Stimulated activated CD8-positive, alpha-beta memory T cell treated with anti-CD3 and anti-CD28 coated beads, Interleukin-4, amount 100 ng/mL, for 4 hours (primary cell): ENCODE measurements at places on chromosomes 7 and 10.

- DNase-seq = no peak
These were observed 34.5 kb upstream of the CD36 start for GRCh38 chr7:80603940-80604339.

GRCh38 chr10:23725548-23725947 lies 286.7 kb downstream of the OTUD1 start:
- DNase-seq = no peak

- DNase-seq = no peak
These were observed 714.1 kb upstream of the COBL start for GRCh38 chr7:52030722-52031121.

GRCh38 chr7:71482284-71482683 lies 350.3 kb downstream of the GALNT17 start:
- DNase-seq = no peak

- no peak for DNase-seq
These were observed 154.8 kb upstream of the COBL start for GRCh38 chr7:51471210-51471980.

- no peak for DNase-seq
These were observed 53.6 kb upstream of the DYNC1I1 start for GRCh38 chr7:95718577-95719410.

DNA sequence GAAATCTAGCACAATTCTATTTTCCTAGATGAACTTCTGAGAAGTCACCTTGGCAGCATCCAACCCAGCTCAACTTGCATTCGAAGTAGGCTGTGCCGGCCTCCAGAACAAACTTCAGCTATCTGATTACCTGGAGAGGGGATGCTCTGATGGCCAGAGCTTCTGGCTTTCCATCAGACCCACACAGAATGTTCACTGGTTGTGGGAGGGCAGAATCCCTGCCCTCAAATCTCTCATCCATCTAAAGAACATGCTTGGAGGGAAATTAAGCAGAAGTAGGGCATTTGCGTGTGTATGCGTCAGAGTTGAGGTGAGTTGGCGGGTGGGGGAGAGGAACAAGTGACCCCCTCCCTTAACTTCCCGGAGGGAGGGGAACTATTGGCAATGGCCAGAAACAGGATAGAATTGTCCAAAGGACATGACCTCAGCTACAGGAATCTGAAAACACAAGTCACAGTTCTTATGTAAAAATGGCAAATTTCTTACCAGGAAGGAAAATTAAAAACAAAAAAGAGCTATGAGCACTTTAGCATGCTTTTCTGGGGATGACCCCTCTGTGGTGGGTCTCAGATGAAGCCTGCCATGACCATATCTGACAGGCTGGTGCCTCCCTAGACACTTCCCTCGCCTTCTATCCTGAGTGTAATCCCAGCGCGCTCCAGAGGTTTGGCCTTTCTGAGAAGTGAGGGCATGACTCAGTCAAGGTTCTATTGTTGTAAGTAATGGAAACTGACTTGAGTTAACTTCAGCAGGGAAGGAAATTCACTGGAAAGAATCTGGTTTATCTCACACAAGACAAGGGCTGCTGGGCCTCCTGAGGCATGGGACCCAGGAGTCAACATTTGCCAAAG lies 278.8 kb downstream of the RPS24 start:
- no peak for DNase-seq

DNA sequence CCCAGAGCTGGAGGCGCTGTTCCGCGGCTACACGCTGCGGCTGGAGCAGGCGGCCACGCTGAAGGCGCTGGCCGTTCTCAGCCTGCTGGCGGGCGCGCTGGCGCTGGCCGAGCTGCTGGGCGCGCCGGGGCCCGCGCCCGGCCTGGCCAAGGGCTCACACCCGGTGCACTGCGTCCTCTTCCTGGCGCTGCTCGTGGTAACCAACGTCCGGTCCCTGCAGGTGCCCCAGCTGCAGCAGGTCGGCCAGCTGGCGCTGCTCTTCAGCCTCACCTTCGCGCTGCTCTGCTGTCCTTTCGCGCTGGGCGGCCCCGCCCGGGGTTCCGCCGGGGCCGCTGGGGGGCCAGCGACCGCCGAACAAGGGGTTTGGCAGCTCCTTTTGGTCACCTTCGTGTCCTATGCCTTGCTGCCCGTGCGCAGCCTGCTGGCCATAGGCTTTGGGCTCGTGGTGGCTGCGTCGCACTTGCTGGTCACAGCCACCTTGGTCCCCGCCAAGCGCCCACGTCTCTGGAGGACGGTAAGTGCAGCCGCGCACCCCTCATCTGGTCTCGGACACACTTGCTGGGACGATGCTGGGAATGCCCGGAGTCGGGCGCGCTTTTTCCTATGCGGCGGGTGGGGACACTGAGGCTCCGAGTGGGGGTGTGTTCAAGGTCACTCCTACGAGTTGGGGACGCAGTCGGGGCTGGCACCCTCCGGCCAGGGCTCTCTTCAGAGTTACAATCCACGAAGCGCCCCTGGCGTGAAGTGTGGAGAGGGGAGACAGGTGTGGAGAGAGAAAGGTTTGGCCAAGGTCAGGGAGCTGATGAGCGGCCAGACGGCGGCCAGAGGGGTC lies 717 bp downstream of the ADCY1 start:
- DNase-seq = no peak

DNA sequence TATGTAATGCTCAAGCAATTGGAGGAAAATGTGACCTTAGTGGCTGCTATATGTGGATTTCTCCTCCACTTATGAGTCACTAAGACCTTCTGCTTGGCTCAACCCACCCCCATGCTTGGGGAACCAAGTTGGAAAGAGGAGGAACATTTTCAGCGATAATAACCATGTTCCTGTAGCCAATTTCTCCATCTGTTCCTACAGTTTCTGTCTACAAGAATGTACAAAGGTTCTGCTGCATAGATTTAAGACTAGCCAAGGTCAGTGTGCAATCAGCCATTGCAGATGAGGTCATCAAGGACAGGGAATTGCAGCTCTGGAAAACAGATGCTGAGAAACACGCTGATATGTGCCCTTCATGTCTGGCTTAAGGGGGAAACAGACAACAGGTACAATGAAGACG lies 5.6 kb upstream of the NRCAM start:
- DNase-seq = no peak

DNA sequence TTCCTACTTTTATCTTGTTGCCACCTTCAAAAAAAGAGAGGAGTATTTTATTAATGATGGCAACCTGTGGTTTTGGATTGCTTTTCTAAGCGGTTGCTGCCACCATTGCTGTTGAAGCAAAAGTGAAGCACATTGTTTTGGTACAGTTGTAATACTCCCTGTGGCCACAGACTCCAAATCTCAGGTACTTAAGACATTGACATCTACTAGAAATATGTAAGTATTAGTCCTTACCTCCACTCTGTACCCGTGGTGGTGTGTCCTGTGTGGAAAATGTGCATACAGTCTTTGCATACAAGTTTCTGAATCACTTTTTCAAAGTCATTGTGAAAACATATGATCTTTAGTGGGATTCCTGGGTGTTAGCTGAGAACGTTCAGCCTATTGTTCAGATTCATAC lies 85.7 kb downstream of the ANLN start:
- DNase-seq = no peak

DNA sequence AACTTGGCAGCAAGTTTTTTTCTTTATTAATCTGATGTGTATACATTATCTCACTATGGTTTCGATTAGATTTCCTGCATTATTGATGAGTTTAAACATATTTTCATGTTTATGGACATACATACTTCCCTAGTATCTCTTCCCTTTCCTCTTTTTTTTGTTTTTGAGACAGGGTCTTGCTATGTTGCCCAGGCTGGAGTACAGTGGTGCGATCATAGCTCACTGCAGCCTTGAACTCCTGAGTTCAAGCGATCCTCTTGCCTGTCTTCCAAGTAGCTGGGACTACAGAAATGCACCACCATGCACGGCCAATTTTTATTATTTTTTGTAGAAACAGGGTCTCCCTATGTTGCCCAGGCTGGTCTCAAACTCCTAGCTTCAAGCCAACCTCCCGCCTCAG lies 18.9 kb downstream of the BAZ1B start:
- DNase-seq = no peak

GRCh38 chr10:17878896-17879295 lies 69.7 kb downstream of the MRC1 start:
- no peak for DNase-seq

GRCh38 chr10:119365773-119366599 lies 158.6 kb downstream of the GRK5 start:
- no peak for DNase-seq

DNA sequence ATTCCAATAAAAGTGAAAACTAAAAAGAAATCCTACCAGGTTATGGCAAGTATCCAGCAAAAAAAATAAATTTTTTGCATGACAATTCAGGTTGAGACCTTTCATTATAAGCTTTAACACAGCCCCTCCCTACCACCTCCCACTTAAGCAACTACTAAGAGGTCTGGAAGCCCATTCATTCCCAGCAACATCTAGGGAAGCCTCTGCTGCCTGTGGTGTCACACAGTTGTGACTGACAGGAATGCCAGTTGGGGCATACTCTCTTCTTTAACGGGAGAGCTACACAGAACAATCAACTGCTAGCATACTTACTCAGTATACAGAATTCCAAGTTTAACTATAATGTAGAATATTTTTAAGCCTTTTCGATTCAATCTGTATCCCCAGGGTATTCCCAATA lies 27.8 kb downstream of the ABI1 start:
- DNase-seq = no peak

GRCh38 chr10:96089116-96089515 lies 41.0 kb upstream of the ZNF518A start:
- DNase-seq = no peak

DNA sequence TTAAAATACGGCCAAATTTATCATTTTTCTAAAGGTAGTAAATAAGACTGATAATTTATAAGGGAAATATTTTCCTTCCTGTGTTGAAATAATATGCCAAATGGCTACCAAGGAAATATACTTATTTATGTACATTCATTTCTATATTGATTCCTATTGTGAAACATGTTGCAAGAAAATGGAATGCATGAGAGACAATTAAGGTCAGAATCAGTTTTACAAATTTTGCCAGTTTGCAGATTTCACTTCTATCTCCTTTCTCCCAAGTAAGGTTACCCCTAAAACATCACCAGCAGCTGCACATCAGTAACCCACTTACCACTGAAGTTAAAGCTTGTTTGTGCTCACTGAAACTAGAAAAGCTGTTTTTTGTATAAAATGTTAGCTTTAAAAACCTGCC lies 19.2 kb upstream of the REEP3 start:
- DNase-seq = no peak

DNA sequence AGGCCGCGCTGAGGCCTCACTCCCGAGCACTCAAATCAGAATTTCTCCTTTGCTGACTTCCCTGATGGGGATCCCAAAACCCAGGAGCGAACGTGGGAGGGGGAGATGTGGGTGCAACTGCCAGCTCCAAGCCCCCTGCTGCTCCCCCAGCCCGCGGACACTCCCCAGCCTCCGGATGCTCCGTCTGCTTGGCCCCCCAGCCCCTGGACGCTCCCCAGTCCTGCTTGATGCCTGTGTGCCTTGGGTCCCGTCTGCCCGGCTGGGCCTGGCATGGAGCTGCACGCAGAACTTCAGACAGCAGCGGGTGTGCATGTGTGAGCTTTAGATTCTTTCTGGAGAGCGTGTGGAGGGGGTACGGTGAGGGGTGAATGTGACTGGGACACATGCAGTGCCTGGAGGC lies 4.7 kb upstream of the SHH start:
- no peak for DNase-seq

GRCh38 chr7:117014099-117014656 lies 60.9 kb downstream of the ST7 start:
- no peak for DNase-seq

- no peak for DNase-seq
These were observed 356.3 kb downstream of the DNAJB6 start for GRCh38 chr7:157693071-157693520.

GRCh38 chr10:124037784-124038183 lies 55.6 kb downstream of the CHST15 start:
- no peak for DNase-seq

DNA sequence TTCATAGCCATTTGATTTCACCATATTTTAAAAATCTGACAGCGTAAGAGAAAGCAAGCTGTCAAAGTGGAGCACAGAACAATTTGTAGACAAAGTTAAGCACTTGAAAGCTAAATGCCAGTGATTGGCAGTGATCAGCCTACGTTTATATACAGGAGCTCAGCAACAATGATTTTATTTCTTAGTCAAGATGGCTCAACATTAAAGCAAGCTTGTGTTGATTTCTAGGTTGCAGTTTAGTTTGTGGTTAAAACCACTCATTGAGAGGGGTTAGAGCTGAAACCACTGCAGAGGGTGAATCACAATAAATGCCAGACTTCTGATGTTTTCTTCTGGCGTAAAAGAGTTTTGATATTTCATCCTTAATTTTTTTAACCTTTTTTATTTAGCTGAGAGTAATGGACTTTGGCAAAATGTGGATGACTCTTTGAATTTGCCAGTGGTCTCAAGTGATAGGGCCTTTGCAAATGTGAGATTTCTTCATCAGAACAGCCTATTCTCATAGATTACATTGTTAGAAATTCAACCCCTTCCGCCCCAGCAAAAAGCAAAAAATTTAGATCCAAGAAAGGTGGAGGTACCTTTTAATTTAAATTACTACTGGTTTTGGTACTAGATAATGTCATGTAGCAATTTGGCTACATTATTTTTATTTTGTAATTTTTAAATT lies 73.8 kb downstream of the SHOC2 start:
- no peak for DNase-seq

DNA sequence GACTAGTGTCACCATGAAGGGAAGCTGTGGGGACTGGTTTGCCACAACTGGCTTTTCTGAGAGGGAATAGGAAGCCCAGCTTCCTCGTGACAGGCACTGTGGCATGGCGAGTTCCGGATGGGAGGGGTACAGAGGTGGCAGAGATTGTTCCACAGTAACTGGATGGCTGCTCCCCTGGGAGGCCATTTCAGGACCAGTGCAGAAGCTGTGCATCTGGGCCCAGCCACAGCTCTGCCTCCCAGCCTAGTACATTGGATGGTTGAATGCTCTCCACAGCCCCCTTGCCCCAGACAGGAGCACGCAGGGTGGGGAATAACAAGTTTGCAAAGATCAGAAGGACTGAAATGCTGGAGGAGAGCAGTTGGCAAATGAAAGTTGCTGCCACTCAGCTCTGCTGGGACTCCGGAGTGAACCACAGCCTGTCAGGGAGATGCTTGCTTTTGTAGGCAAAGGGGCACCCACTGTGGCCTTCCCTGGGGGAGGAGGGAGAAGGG lies 51.8 kb downstream of the GSDME start:
- DNase-seq = no peak

GRCh38 chr10:97153270-97153850 lies 32.4 kb downstream of the SLIT1 start:
- no peak for DNase-seq

DNA sequence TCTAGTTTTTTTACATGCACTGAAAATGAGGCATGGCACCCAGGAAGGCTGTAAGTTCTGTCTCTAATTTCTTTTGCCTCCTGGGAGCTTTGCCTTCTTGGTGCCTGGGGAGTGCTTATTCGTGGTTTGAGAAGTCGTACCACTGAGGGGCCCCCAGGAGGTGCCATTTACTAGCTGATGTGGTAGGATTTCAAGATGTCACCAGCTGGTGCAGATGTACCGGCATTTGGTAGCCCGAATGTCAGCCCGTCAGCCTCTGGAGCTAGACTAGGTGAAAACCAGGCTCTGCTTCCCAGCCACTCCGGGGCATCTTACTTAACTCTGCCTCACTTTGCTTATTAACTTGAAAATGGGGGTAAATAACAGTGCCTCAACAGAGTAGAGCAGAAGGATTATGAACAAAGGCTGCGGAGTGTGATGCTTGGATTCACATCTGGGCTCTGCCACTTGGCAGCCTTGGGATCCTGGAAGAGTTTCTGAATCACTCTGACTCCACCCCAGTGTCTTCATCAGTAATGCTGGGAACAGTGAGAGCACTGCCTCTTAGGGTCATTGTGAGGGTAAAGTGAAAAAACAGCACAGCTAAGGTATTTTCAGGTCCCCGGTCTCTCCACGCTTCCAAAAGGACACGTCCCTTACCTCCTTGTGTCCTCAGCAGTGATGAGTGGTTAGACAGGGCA lies 31.4 kb upstream of the BTBD16 start:
- DNase-seq = no peak
